ENCODE measurements at places on chromosomes 1 and 21. TPM values are rescaled to one million over a fixed set of nuclear protein-coding genes. Genes with fewer than 3 reads are reported as not detected.

DNA sequence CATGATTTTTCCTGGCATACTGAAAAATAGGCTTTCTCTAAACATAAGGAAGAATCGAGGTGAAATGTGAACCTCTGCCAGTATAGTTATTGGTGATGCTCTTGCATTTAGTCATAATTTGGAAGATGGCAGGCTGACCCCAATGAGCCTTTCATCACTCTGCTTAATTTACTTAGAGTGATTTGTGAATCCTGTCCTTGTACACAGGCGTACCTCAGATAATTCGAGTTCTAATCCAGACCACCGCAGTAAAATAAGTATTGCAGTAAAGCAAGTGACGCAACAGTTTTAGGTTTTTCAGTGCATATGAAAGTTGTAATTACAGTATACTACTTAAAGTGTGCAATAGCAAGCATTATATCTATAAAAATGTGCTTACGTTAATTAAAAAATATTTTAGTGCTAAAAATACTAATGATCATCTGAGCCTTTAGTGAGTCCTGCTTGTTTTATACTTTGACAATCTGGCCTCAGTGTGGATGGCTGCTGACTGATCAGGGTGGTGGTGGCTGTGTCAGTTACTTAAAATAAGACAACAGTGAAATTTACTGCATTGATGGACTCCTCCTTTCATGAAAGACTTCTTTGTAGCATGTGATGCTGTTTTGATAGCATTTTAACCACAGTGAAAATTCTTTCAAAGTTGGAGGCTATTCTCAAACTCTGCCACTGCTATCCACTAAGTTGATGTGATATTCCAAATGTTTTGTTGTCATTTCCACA lies 1.7 kb downstream of the PKNOX1 start:
- DNase-seq: no peak

Gene AIRE
- 0.43 TPM for polyA plus RNA-seq

- DNase-seq: no peak
These were observed 40.6 kb downstream of the OPTC start for GRCh38 chr1:203534526-203534925.

Gene ESPN
- polyA plus RNA-seq: 11.7 TPM

DNA sequence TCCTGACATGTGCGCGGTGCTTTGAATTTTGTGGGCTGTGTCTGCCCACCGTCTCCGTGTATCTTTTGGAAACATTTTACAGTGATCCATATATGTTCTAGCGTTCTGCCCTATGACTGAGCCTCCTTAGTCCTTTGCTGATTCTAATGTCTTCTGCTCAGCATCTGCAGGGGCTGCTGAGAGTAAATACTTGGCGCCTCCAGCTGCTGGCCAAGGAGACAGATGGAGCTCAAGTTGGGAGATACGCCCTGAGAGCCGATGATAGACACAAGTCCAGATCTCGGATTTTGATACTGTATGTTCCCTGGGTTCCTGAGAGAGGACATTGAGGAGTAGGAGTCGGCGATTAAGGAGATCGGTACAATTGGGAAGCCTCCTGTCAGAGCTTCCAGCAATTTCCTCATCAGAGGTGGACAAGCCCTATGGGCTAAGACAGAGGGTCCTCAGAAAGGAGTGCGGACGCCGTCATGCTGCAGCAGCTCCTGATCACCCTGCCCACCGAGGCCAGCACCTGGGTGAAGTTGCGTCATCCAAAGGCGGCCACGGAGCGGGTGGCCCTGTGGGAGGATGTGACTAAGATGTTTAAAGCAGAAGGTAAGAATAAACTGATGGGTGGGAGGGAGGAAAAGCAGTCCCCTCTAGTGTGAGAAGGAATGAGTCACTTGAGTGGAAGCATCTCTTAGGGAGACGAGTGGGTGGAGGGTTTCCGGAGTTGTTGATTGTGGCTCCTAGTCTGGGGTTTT lies 390 bp downstream of the ZFP69B start:
- no peak for DNase-seq

DNA sequence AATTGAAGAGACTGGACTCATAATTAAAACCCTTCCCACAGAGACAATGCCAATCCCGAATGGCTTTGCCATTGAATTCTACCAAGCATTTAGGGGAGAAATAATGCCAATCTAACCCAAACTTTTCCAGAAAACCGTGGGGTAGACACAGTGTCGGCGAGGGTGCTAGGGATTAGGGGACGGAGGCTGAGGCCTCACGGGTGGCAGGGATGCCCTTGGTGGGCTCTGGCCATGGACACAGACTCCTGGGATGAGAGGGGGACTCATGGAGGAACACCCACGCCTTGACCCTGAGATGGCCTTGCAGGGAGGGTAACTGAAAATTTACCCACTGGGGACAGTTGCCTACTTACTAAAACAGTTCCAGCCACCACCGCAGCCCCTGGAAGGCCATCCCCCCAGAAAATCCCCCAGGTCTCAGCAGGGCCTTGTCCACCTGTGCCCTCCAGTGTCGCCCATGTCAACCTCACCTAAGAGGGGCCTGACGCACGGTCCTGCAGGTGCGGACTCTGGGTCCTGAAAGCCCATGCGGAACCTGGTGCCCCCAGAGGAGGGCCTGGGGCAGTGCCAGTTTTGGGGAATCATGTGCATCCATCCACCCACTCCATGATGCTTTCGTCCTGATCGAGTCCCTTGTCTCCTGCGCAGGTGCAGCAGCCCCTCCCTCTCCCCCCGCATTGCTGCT lies 1.9 kb downstream of the KRTAP10-5 start:
- no peak for DNase-seq

Gene VSIG8
- 0.32 TPM for polyA plus RNA-seq

Gene MRAP
- polyA plus RNA-seq: not detected

Gene REN
- polyA plus RNA-seq: 53.0 TPM

Gene HENMT1
- 11.5 TPM for polyA plus RNA-seq

- DNase-seq: no peak
These were observed 97.7 kb downstream of the NEK7 start for GRCh38 chr1:198254521-198254920.

DNA sequence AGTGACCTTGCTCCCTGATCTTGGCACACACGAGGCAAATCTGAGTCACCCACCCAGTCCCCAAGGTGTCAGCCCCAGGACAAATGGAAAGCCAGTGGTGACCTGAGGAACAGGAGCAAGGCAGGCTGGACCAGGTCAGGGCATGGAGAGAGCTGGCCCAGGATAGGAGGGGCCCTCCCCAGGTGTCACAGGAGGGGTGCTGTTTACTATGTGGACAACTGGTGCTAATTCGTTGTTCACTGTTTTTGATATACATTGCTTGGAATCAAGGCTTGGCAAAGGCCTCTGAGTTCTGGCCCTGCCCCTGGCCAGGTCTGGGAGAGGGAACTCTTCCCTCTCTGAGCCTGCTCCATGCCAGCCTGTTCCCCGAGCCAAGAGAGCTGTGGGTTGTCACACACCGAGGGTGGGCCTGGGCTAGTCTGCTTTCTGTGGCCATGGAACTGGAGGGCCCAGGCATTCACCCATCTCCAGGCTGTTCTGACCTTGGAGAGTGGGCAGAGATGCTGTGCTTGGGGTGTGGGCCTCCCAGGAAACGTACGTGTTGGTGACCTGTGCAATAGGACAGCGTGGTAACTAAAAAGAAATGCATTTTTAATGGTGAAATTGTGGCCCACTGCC lies 41.8 kb downstream of the CRYAA start:
- DNase-seq: no peak

Gene ZNF593OS
- polyA plus RNA-seq: 1.2 TPM

DNA sequence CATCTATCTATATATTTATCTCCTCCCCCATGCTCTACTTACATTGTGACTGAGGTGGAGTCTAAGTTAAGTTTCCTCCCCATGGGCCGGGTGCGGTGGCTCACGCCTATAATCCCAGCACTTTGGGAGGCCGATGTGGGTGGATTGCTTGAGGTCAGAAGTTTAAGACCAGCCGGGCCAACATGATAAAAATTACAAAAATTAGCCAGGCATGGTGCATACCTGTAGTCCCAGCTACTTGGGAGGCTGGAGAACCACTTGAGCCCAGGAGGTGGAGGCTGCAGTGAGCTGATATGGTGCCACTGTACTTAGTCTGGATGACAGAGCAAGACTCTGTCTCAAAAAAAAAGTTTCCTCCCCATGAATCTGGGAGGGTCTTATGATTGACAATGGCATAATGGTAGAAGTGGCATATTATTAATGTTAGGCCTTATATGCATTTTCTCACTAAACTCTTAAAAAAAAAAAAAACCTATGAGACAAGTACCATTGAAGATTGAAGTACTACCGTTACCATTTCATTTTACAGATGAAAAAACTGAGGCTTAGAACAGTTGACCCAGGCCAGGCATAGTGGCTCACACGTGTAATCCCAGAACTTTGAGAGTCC lies 11.2 kb downstream of the F11R start:
- DNase-seq: no peak

Gene IL10RB
- polyA plus RNA-seq: 25.0 TPM

GRCh38 chr1:58997637-58998036 lies 213.8 kb upstream of the JUN start:
- no peak for DNase-seq

DNA sequence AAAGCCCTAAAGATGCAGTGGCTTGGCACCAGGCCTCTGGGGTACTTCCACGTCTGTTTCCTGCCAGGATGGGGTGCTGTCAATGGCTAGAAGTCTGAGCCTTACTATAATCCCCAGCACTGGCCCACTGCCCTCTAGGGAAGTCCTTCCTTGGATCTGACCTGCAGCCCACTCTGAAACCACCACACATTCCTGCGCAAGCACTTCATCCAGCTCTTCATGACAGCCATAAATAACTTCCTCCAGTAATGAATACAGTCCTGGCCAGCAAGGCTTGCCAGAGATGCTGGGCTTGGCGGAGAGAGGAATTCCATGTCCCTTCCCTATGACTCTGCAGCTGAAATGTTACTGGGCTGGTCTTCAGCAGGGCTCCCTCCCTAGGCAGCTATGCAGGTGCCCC lies 32.6 kb downstream of the ALPL start:
- DNase-seq: no peak

Gene MXRA8
- polyA plus RNA-seq: 208 TPM

Gene DPM3
- 33.1 TPM for polyA plus RNA-seq

DNA sequence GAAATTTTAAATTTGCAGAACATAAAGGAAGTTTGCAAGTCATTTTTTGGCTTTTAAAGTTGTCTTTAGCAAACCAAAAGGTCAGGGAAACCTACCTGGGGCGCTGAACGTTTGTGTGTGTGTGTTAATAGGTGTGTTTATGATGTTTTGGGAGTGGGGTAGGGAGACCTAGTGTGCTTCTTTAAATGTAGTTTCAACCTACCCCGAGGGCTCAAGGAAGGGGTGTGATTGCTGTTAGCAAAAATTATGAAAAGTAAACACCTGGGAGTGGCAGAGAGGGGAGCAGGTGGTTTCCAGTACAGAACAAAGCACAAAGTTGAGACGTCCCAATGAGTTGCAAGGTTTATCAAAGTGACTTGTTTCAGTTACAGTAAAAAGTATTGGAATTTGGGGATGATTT lies 58.7 kb upstream of the WDR26 start:
- DNase-seq: no peak

DNA sequence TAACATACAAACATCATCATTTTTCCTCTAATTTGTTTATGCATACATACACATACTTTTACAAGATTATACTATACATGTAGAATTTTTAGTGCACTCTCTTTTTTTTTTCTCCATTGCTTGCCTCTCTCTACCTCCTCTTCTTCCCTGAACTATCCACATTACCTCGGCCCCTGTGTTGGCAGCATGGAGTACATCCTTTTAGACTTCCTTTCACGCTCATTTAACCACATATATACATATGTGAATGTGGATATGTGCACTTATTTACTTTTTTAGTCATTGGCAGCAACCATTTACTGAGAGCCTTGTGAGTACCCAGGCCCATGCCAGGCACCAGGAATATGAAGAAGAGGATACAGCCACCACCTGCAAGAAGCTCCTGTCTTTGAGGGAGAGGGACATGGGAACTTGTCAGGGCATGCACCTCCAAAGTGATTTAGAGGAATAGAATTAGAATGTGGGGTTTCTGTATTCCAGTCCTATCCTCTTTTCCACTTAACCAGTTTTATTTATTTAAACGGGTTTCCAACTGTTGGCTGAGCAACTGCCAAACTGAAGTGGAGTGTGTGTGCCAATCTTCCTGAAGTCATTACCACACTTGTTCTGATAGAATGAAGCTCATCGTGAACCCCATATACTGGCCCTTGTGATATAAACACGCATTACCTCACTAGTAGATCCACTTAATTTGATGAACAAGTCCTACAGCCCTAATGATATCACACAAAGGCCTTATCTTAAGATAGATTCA lies 212.6 kb downstream of the TNR start:
- DNase-seq: no peak
